Activated naive CD4-positive, alpha-beta T cell treated with anti-CD3 and anti-CD28 coated beads for 36 hours (primary cell): ENCODE measurements at places on chromosomes 5 and 9. TPM values are rescaled to one million over a fixed set of nuclear protein-coding genes. Genes with fewer than 3 reads are reported as not detected.

Gene GRM6
- total RNA-seq, result not detected

Gene ADAMTS12
- total RNA-seq, result not detected

Gene MORN5
- total RNA-seq, result not detected

Gene CCL21
- not detected for total RNA-seq

Gene PLPPR1
- not detected for total RNA-seq

Gene IFNK
- total RNA-seq, result 0.24 TPM

Gene C1QTNF2
- not detected for total RNA-seq

Gene PAEP
- total RNA-seq, result not detected

GRCh38 chr9:23686257-23686656 lies 139.8 kb downstream of the ELAVL2 start:
- no peak overlapping the region for H3K27ac ChIP-seq
- no peaks in the 10 kb centered on the region for H3K36me3 ChIP-seq
- no peak for DNase-seq
- H3K27me3 ChIP-seq, result peaks cover 2% of the 10 kb centered on the region
- H3K4me3 ChIP-seq, result no peak overlapping the region

DNA sequence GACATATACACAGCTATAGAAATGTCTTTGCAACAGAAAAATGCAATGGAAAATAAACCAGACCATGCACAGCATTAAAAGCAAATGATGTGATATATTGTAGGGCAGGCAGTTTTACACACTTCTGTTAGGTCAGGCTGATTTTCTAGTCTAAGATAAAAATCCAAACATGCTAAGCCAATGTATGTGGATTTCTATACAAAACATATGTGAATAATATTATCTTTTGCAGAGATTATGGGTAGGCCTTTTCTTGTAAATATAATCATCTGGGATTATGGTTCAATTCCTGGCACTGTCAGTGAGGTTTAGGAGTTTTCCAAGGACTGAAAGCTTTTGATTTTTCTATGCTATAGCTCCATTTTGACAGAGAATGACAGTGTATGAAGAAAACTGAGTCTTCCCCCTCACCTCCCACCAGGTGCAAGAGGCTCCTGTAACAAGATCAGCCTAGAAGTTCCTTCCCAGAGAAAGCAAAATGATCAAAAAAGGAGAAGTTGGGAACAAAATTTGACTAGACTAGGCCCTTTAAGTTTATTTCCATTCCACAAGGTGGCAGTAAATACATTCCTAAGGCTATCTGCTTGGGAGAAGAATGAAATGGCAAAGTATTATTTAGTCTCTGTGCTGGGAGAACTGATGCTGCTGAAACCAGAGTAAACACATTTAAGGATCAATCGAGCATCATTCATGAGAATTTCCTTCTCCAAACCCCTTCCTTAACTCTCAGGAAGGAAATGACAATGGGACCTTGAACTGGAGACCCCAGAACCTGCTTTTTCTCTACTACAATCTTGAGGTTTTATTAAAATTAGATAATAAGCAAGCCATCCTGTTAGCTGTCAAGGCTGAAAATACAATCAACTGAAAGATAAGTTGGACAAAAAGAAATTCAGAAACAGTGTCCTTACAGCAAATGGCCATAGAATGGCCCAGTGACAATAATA lies 133.0 kb upstream of the TUT7 start:
- H3K4me3 ChIP-seq, result no peak overlapping the region
- DNase-seq, result no peak
- H3K4me1 ChIP-seq, result peaks cover 2% of the 10 kb centered on the region

GRCh38 chr5:179892255-179892654 lies 15.4 kb downstream of the TBC1D9B start:
- DNase-seq, result no peak
- peaks cover 29% of the 10 kb centered on the region for H3K36me3 ChIP-seq
- H3K27me3 ChIP-seq, result no peaks in the 10 kb centered on the region
- H3K27ac ChIP-seq, result no peak overlapping the region

- no peak overlapping the region for H3K27ac ChIP-seq
- H3K4me3 ChIP-seq, result no peak overlapping the region
- H3K36me3 ChIP-seq, result no peaks in the 10 kb centered on the region
- peak; percentile 65 for DNase-seq
These were observed 36.5 kb upstream of the EQTN start for GRCh38 chr9:27333241-27334052.

- no peak overlapping the region for H3K4me3 ChIP-seq
- peaks cover 9% of the 10 kb centered on the region for H3K36me3 ChIP-seq
- DNase-seq, result no peak
- no peaks in the 10 kb centered on the region for H3K27me3 ChIP-seq
These were observed 97.7 kb upstream of the SLC12A2 start for GRCh38 chr5:127985811-127986325.

DNA sequence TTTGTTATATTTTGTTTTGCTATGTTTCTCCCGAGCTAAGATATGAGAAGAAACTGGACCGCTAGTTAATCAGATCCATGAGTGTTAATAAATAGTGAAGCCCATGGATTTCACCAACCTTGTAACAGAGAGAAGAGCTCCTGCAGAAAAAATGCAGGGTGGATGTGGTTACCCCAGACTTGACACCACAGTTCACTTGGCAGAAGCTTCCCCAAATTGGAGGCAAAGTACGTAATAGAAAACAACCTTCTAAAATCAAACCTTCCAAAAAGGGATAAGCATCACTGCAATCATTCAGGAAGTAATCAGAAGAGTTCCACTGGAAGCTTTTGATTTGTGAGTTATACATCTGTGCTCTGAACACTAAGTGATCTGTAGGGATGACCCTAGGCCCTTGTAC lies 267.5 kb downstream of the ACTL7B start:
- H3K27ac ChIP-seq, result no peak overlapping the region
- H3K36me3 ChIP-seq, result no peaks in the 10 kb centered on the region
- H3K4me3 ChIP-seq, result no peak overlapping the region
- H3K4me1 ChIP-seq, result no peaks in the 10 kb centered on the region

- no peaks in the 10 kb centered on the region for H3K4me1 ChIP-seq
- DNase-seq, result no peak
- no peaks in the 10 kb centered on the region for H3K36me3 ChIP-seq
- H3K27ac ChIP-seq, result no peak overlapping the region
- no peak overlapping the region for H3K4me3 ChIP-seq
These were observed 25.2 kb downstream of the DUSP1 start for GRCh38 chr5:172745838-172746237.

DNA sequence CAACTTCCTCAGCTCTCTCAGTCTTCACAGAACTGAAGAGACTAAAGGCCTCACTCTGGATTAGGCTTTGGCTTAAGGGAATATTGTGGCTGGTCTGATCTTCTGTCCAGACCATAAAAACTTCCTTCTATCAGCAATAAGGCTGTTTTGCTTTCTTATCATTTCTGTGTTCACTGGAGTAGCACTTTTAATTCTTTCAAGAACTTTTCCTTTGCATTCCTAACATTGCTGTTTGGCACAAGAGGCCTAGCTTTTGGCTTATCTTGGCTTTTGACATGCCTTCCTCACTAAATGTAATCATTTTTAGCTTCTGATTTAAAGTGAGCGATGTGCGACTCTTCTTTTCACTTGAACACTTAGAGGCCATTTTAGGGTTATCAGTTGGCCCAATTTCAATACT lies 88.7 kb upstream of the ACOT12 start:
- H3K27me3 ChIP-seq, result no peaks in the 10 kb centered on the region
- H3K27ac ChIP-seq, result no peak overlapping the region
- DNase-seq, result no peak
- peaks cover under 1% of the 10 kb centered on the region for H3K36me3 ChIP-seq

DNA sequence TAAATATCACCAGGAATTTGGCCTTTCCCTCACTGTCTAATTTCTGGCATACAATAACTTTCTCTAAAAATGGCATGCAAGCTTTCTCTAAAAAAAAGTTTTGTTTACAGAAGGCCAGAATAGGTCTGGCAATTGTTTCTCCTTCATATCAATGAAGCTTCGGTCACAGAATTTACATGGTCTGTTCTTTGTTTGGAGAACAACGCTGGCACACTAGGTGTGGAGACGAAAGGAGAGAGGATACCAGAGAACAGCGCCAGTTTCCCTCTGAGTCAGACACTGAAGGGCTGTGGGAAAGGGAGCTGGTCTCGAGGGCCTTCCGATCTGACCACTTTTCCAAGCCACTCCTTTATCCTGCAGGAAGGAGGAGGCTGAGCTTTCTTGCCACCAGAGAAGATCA lies 60.1 kb upstream of the ITGA1 start:
- H3K4me3 ChIP-seq, result no peak overlapping the region
- H3K36me3 ChIP-seq, result no peaks in the 10 kb centered on the region
- H3K27me3 ChIP-seq, result no peaks in the 10 kb centered on the region

DNA sequence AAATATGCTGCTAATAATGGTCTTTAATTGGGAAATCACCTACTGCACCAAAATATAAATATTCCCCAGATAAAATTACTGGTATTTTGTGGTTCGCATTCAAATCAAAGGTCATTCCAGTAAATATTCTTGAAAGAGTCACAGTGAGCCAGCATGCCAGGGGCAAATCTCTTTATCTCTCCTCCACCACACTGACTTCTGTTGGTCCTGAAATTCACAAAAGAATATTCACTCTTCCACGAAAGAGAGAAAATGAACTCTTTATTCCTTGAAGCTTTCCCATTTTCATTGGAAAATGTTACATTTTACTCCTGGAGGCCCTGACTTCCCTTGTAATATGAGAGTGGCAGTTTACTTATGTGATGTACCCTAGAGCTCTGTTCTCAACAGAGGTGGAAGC lies 39.7 kb downstream of the ZNF366 start:
- H3K4me1 ChIP-seq, result no peaks in the 10 kb centered on the region
- no peak overlapping the region for H3K4me3 ChIP-seq
- H3K27me3 ChIP-seq, result peaks cover 18% of the 10 kb centered on the region
- no peak for DNase-seq
- no peaks in the 10 kb centered on the region for H3K36me3 ChIP-seq
- H3K27ac ChIP-seq, result no peak overlapping the region
